Femur (tissue), 1 donor: ENCODE measurements at places on chromosomes 5 and 9.

DNA sequence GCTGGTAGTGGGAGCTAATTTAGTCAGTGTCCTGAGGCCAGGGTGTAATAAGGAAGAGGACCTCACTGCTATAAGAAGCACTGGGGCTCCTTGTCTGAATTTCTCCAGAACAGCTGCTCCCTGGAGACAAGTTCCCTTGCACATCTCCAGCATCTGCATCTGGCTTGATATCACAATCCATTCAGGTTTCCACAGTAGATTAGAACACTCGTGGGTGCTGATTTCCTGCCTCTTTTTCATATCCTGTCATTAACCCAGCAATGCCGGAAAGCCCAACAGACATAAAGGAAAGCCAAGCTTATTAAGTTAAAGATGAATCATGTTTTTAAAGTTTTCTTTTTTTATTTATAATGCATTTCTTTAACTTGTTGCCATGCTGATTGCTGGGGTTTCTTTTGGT lies 232.3 kb upstream of the WWC1 start:
- no peak for DNase-seq

DNA sequence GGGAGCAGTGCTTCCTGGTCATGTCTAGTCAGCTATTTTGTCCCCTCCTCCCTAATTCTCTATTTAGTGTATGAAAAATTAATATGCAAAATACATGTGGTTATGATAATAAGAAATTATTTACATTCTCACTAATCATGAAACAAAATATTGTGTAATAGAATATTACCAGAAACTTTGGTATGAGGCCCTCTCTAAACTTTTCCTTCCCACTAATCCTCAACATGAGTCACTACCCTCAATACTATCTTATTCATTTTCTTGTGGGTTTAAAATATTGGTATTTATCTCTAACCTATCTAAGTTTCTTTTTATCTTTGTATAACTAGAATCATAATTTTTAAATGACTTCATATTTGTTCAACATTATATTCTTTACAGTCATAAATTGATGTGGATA lies 545.9 kb upstream of the PTPRD start:
- no peak for DNase-seq

GRCh38 chr9:90074316-90074962 lies 469.6 kb downstream of the GADD45G start:
- DNase-seq, result no peak

GRCh38 chr9:27561685-27562084 lies 11.6 kb downstream of the C9orf72 start:
- DNase-seq, result no peak

GRCh38 chr5:1342268-1342667 lies 2.6 kb downstream of the CLPTM1L start:
- DNase-seq, result no peak

DNA sequence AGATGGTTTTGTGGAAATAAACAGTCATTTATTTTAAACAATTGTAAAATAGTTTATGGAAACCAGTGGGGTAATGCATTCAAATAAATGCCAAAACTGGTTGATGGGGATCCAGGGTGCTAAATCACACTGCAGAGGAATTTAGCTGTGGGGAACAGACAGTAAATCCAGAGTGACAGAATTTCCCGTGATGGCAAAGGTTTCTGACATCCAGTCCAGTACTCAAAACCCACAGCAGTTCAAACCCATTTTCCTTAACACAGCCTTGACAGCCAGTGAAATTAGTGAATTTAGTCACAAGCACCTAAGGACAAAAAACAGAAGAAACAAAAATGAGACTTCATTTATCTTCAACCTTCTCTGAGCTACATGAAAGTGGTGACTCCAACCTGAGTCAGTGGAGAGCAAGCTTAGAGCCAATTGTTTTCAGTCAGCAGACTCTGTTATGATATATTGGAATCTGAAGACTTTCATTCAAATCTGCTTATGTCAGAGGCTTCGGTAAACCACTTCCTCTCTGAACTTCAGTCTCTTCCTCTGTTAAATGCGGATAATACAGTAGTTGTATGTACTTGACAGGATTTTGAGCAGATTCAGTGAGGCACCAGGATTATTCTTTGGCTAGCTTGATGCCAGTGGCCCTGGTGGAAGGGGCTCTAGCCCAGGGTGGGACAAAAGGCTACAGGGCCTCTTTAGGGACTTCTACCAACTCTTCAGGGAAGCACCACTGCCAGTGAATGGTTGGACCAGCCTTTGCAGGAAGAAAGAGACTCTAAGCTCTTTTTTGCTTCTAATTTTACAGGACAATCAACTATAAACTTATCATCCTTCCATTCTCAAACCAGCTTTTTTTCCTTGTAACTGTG lies 185.3 kb downstream of the MAPKAP1 start:
- DNase-seq, result no peak

DNA sequence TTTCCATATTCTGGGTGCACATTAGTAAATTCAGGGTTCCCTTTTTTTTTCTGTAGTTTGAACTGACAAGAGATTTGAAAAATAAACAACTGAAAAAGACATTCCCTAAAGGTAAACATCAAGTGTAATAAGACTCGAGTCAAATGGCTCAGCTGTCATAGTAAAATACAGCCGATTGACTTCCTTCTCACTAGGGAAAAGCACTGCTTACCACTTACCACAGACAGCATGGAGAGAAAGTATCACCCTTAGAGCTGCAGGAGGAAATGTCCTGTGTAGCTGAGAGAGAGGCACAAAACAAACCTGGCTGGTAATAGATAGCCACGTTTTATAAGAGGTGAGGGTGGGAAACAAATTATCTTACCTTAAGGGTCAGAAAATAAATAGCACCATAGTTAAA lies 12.1 kb upstream of the DMAC1 start:
- no peak for DNase-seq

GRCh38 chr5:95178046-95178651 lies 106.7 kb downstream of the MCTP1 start:
- peak; percentile 36 for DNase-seq

DNA sequence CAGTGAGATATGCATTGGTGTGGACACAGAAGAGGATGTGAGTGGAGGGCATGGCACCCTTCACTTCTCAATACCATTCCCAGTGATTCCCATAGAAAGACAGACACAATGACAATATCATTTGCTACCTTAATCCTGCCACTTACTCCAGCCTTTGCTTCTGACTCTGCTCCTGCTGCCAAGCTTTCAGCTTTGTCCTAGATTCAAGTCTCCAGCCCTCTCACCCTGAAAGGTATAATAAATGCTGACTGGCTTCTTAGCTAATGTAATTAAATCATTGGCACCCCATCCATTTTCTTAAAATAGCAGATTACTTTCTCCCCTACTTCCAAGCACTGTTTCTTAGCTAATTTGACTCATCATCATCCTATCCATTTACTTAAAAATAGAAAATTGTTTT lies 41.1 kb upstream of the CDC42SE2 start:
- DNase-seq, result no peak

- no peak for DNase-seq
These were observed 228.2 kb upstream of the TYRP1 start for GRCh38 chr9:12464910-12465512.

GRCh38 chr9:116264361-116264760 lies 110.8 kb downstream of the PAPPA start:
- no peak for DNase-seq

GRCh38 chr5:139571966-139572365 lies 10.8 kb downstream of the UBE2D2 start:
- no peak for DNase-seq

GRCh38 chr9:37187713-37188439 lies 67.5 kb downstream of the ZCCHC7 start:
- no peak for DNase-seq

DNA sequence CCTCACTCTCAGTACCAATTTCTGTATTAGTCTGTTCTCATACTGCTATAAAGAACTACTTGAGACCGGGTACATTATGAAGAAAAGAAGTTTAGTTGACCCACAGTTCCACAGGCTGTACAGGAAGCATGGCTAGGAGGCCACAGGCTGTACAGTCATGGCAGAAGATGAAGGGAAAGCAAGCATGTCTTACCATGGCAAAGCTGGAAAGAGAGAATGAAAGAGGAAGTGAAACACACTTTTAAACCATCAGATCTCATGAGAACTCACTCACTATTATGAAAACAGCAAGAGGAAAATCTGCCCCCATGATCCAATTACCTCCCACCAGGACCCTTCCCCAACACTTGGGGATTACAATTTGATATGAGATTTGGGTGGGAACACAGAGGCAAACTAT lies 698.8 kb downstream of the CDH9 start:
- no peak for DNase-seq

DNA sequence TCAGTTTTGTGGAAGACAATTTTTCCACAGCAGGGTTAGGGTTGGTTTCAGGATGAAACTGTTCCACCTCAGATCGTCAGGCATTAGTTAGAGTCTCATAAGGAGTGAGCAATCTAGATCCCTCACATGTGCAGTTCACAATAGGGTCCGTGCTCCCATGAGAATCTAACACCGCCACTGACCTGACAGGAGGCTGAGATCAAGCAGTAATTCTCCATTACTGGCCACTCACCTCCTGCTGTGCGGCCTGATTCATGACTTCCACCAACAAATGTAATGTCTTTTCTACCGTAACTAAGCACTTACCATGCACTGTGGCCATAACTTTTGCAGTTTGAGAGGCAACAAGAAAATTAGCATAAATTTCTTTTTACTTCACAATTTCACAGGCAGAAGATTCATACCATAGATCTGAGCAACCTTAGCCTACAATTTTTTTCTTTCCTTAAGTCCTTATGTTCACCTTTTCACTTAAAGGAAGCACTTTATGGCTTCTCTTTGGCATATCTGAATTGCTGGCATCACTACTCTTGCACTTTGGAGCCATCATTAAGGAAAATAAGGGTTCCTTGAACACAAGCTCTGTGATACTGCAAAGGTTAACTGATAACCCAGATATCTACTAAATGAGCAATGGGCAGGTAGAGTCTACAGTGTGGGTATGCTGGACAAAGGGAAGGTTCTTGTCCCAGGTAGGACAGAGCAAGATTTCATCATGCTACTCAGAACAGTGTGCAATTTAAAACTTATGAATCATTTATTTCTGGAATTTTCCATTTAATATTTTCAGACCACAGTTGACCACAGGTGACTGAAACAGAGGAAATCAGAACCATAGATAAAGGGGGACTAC lies 83.0 kb upstream of the IFNK start:
- no peak for DNase-seq

DNA sequence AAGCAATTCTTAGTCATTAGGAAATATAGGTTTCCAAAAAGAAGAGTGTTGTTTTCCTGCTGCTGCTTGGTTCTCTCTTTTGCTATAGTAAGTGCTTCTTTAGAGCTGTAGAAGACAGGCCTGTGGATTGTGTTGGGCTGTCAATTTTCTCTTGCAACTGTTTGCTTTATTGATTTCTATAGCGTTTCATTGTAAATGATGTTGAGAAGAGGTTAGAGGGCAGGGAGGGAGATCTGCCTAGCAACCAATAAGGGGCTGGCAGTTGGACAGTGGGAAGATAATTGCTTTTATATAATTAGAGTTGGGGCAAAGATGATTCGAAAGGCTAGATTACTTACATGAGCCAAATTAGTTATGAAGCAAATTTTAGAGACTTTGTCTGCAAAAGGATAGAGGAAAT lies 11.1 kb downstream of the UNC13B start:
- no peak for DNase-seq

GRCh38 chr9:136659861-136660784 lies 2.6 kb upstream of the EGFL7 start:
- DNase-seq, result peak; percentile 18

DNA sequence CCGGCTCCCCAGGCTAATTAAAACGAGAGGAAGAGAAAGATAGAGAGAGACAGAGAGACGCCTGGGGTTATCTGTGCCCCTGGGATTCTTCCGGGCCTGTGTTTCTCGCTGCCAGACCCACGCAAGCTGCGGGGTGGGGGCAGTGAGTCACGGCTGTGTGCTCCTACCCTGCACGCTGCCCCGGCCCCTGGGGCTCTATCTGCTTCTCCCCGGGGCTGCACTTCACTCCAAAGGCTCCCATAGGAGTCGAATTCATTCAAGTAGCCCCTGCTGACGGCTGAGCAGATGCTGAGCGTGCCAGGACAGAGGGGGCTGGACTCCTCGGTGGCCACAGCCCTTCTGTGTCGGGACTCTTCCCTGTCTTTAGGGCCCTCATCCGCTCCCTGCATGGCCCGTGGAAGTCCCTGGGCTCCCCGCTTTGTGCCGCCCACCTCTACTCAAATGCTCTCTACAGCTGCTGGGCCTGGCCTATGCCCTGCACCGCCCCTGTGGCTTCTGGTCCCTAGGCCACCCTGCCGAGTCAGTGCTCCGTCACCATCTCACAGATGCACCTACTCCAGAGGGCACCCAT lies 22.8 kb downstream of the SARDH start:
- DNase-seq, result peak; percentile 19

DNA sequence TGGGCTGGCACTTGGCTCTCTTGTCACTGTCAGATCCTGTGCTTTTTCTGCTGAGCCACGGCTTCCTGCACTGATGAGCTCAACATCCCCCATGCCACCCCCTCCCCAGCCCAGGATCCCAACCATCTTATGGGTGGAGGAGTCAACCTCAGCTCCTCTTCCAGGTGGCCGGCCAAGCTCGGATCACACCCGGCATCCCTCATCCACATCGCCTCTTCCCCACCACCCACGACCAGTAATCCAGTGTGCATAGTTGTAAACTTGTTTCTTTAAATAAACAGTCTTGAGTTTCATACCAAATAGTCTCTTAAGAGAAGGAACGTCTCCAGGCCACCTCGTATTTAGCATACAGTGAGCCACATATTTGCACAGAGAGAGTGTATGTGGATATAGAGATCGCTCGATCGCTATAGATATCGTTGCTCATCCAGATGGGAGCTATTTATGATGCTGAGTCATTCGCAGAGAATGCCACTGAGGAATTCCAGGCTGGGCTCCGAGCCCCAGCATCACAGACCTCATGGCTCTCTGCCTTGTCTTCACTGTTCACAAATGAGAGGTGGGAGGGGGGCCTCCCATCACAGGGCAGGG lies 61.8 kb upstream of the CPLX2 start:
- peak; percentile 29 for DNase-seq

- DNase-seq, result no peak
These were observed 308.1 kb upstream of the ADCY2 start for GRCh38 chr5:7087719-7088297.
